Caudate nucleus (tissue), 63 donors: ENCODE measurements at places on chromosomes 16 and 17.

GRCh38 chr17:27466743-27467375 is 10.6 kb downstream of the KSR1 start:
- DNase-seq = no peak

DNA sequence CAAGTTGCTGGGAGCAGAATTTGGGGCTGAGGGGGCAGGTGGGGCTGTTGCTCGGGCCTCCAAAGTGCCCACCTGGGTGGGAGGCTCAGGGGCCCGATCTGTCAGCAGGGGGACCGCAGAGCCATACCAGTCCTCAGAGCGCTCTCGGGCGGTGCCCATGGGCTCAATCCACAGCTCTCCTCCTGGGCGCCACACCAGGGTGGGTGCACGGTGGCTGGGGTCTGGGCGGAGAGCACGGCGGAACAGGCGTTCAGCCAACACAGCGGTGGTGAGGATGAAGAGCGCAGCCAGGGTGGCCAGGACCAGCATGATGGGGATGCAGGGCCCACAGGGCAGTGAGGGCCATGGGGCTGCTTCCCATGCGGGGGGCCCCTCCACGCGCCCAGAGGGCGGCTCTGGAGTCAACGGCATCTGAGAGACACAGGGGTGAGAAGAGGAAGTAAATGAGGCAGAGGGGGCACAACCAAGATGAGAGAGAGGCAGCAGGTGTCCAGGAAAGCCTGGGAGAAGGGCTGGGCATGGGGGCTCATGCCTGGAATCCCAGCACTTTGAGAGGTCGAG is 1.2 kb downstream of the C16orf54 start:
- DNase-seq = no peak

DNA sequence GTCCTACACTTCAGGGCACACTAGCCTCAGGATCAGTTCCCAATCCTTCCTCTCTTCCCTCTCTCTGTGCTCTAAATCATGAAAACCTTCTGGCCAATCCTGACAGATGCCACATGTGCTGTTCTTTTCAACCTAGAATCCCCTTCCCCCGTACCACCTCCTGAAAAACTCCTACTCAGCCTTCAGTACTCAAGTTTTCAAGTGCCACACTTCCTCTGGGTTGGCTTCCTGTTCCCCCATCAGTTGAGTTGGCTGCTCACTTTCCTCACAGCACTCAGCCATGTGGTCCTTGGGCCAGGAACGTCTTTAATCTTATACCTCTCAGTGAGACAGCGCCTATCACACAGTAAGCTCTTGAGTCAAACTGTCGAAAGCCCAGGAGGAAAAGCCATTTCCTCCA is 3.3 kb downstream of the ASPHD1 start:
- no peak for DNase-seq

- DNase-seq = no peak
Measured at GRCh38 chr16:81810361-81810760, 31.3 kb downstream of the PLCG2 start.

DNA sequence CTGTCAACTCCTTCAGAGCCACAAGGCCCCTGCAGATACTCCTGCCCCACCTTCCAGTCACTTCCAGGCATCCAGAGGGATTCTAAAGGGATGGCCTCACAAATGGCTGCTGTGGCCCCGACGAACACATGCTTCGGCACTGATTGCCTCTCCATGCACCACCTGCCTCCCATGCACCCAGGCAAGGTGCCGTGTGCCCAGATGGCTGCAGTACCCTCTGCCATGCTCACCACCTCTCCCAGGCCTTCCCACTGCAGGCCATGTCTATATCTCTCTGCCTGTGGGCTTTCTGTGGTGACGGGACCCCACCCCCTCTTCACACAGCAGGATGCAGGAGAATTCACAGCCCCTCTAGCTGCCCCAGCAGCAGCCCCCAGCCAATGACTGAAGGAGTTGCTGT is 27.9 kb upstream of the LYRM9 start:
- no peak for DNase-seq

DNA sequence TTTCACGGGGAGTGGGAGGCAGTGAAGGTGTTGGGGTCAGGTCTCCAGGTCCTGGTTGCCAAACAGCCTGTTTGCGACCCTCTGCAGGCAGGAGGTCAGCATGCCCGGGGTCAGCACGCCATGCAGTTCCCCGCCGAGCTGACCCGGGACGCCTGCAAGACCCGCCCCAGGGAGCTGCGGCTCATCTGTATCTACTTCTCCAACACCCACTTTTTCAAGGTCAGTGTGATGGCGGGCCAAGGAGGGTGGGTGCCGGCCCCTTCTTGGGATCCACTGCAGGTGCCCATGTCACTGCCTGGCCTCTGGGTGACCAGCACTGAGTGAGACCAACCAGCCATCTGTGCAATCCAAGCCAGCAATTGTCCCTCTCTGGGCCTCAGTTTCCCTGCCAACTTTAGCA is 21.3 kb downstream of the ADGRG5 start:
- no peak for DNase-seq

DNA sequence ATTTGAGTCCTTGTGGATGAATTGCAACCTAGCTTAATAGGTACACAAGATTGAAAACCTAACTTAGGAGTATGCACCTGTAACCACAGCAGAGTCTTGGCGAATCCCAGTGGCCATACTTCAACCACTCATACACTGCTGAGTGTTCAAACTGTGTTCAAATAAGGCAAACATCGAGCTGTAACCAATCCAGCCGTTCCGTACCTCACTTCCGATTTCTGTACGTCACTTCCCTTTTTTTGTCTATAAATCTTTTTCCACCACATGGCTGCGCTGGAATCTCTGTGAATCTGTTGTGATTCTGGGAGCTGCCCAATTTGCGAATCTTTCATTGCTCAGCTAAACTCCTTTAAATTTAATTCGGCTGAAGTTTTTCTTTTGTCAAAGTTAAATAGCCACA is 190.6 kb downstream of the MAF start:
- DNase-seq = no peak

DNA sequence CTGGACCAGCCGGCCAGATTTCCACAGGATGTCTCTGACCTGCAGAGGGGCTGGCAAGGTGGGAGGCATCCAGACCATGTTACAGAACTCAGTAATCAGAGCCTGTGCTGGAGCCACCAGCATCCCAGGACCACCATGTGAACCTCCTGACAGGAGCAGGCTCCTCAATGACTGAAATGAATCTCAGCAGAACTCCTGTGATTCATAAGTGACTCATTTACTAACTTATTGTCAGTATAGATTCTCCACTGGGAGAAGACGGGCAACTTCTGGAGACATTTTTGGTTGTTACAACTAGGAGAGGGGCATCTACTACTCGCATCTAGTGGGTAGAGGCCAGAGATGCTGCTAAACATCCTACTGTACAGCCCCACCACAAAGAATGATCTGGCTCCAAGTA is 3.1 kb upstream of the WWOX start:
- DNase-seq = no peak

DNA sequence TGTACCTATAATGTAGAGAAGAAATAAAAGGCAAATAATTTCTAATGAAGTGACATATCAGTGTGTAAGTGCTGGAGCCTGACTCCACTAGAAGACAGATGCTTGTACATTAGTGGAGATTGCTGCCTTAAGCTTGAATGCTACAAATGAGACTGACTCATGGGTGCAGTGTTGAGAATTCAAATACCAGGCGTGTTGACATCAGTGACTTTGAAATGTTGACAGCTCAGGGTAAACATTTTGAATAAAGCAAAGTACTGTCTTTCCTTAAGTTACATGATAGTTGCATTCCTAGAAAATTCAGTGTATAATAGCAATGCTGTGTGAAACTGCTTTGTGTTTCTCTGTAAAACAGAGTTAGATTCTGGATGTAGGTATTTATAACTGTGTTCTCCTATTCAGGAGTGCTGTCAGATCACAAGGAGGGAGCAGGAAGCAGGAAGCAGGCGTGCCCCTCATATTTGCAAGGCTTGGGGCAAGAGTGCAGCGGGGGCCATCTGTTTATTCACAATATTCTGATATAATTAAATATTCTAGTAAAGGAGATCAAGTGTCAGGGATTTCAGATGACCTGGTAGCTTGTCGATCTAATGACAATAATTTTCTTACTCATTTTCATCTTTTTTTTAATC is 119.0 kb downstream of the SPECC1 start:
- DNase-seq = no peak

DNA sequence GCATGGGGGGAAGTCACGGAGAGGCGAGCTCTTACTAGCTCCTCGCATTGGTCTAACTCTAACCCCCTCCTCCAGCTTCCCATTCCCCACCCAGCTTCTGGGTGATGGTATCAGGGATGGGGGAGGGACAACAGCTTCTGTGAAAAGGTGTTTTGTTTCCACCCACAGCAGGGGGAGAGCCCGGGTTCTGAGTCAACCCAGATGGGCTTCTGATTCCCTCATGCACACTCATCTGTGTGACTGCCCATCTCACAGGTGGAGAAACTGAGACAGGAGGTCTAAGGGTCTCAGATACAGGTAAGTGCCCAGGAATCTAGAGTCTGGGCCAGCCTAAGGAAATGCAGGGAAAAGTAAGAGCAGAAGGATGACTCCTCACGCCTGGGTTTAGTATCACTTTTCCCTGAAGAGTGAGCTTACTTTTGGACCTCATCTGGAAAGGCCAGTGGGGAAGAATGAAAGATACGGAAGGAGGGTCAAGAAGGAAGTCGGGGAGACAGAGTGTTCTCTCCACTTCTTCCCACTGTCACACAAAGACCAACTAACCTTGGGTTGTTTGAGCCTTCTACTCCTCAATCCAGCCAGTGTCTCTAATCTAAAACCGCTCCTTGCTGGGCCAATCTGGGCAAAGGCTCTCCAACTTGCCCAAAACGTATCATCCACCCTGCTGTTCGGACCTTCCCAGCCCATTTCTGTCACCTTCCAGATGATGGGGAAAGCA is 3.1 kb upstream of the TLCD2 start:
- DNase-seq = no peak

DNA sequence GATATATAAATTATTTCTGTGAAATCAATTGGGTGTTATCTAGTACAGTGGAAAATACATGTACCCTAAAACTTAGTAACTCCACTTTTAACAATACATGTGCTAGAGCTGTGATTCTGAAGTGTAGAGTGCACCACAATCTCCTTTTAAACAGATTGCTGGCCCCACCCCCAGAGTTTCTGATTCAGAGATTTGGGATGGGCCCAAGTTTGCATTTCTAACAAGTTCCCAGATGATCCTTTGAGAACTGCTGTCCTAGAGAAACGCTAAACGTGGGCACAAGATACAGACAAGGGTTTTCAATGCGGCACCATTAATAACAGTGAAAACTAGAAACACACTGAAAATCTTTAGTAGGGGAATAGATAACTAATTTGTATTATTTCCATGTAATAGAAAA is 49.2 kb downstream of the NXPH3 start:
- no peak for DNase-seq

- no peak for DNase-seq
Measured at GRCh38 chr17:74211141-74211911, 2.0 kb upstream of the TTYH2 start.

- DNase-seq = no peak
Measured at GRCh38 chr16:21175397-21175796, 16.9 kb downstream of the LDAF1 start.

GRCh38 chr17:2949469-2950044 is 113.8 kb downstream of the OR1D5 start:
- no peak for DNase-seq

DNA sequence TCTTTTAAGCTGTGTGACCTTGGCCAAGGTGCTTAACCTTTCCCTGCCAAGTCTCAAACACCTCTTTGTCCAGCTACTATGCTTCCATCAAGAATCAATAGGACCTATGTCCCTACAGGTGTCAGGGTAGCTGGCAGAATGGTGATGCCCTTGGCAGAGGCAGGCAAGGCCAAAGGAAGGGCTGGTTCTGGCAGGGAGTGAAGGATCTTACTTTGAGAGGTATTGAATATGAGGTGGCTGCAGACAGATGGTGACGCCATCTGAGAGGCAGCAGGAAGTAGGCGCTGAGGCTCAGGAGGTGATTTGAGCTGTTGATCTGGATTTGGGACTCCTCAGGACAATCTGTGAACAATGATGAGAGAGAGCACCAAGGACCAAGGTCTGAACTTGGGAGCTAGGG is 12.5 kb downstream of the ABCC3 start:
- DNase-seq = no peak

DNA sequence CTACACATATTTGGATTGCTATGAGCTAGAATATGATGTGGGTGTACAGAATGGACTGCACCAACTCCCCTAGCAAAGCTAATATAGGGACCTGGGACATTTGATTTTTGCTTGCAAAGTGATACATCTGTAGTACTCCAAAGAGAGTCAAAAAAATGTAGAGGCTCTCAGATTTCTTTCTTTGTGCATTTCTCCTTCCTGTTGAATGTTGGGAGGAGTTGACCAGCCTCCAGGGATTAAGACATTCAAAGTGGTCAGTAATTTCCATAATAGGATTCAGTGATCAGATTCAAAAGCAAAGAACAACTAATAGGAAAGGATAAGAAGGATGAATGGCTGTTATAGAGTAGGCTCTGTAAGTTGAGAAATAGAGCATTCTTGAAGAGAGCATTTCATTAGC is 934.9 kb downstream of the KCNJ2 start:
- DNase-seq = no peak

- no peak for DNase-seq
Measured at GRCh38 chr17:66307257-66307656, 4.8 kb downstream of the PRKCA start.

GRCh38 chr17:56908001-56908542 is 5.8 kb downstream of the TRIM25 start:
- no peak for DNase-seq

DNA sequence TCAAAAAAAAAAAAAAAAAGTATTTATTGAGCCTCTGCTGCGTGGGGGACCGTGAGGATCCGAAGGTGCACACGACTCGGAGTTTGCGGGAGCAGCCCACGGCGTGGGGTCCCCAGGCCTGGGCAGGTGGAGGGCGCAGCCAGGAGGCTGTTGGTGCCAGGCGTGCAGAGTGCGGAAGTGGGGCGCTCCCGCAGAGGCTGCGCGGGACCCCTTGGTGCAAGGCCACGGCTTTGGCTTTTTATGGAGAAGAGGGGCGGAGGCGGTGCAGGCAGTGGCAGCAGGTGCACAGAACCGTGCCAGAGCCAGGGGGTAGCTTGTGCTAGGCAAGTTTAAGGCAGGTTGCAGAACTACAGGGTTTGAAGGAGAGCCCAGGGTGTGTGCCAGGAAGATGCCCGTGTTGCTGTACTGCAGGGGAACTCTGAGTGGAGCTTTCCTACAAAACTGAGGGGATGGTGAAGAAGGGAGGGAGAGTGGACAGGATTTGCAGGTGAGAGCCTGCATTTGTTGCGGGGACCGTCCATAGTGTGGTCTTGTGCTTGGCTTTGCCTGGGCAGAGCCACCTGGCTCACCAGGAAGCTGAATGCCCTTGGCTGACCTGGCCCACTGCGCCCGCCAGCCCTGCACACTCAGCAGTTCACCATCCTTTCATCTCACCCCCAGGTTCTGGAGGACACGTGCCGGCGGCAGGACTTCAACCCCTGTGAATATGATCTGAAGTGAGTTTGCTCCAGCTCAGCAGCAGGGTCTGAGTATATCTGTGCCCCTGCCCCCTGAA is 1.3 kb downstream of the ASPSCR1 start:
- DNase-seq = no peak

DNA sequence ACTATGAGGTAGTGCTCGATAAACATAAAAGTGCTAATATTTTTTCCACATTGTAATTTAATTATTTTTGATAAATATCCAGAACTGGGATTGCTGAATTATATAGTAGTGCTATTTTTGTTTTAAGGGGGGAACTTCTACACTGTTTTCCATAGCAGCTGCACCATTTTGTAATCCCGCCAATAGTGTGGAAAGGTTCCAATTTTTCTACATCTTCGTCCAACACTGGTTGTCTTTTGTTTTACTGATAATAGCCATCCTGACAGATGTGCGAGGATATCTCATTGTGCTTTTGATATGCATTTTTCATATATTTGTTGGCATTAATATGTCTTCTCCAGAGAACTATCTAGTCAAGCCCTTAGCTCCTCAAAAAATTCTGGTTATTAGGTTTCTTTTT is 259.6 kb upstream of the KCNJ16 start:
- DNase-seq = no peak

- no peak for DNase-seq
Measured at GRCh38 chr17:489758-490329, 137.2 kb upstream of the RPH3AL start.
